ENCODE measurements at places on chromosomes 7 and 10.

DNA sequence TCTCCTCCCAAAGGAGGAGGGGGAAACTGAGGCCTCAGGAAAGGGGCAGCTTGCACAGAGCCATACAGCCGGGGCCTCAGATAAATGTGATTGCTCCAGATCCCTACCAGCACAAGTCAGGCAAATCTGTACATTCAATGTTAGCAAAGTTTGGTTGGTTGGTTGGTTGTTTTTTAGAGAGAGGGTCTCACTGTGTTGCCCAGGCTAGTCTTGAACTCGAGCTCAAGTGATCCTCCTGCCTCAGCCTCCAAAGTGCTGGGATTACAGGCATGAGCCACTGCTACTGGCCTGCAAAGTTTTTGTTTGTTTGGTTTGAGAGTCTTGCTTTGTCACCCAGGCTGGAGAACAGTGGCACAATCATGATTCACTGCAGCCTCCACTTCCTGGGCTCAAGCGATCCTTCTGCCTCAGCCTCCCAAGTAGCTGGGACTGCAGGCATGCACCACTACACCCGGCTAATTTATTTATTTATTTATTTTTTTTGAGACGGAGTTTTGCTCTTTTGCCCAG lies 30.0 kb upstream of the TNRC18 start:
- no peak for DNase-seq

- no peak for DNase-seq
These were observed 111.6 kb upstream of the KLF14 start for GRCh38 chr7:130845581-130846085.

DNA sequence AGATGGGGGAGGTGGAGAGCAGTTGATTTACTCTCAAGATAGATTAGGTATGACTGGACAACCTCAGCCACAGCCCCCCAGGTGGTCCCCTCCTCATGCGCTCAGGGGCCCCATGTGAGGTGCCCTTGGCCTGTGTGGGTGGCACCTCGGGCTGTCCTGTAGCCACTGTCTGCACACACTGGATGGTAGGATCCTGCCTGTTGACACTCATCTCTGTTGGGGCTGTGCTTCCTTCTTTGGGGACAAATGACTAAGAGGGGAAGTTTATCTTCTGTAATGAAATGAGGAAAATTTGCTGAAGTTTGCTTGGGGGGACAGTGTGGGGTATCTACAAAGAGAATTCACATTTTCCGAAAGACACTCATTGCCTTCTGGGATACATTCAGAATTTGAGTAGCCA lies 53.6 kb upstream of the ANTXRL start:
- no peak for DNase-seq

- DNase-seq = no peak
These were observed 1.7 kb upstream of the LDB1 start for GRCh38 chr10:102121739-102122372.

- no peak for DNase-seq
These were observed 52.0 kb upstream of the STEAP1B start for GRCh38 chr7:22551768-22552513.

DNA sequence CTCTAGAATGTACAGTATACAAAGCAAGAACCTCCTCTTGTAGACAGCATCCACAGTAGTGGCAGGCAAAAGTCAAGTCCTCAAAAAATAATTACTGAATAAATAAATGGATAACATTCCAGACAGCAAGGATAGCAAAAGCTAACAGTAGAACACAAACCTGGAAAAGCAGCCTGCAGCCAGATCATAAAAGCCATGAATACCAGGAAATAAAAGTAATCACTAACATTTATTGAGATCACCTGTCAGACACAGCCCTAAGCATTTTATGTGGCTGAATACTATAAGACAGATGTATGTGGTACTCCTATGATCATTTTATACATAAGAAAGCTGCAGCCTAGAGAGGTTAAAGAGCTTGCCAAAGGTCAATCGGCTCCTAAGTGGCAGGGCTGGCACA lies 34.0 kb downstream of the CUL2 start:
- no peak for DNase-seq

DNA sequence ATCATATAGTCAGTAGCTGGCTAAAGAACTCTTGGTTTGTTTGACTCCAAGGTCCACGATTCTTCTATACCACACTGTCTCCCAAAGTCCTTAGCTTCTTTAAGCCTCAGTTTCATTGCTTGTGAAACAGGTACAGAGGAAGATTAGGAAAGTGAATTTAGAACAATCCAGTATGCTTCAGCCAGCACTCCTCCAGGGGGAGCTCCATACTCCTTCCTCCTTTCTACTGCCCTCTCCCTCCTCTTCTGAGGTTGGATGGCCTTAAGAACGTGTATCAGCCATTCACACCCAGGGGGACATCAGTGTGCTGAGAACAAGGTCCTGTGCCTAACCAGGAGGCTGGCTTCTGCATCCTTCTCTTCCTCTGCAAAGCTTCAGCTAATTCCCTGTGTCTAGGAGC lies 54.8 kb upstream of the CALD1 start:
- DNase-seq = peak; percentile 52

- peak; percentile 49 for DNase-seq
These were observed 99.4 kb upstream of the TMEM106B start for GRCh38 chr7:12111422-12112405.

DNA sequence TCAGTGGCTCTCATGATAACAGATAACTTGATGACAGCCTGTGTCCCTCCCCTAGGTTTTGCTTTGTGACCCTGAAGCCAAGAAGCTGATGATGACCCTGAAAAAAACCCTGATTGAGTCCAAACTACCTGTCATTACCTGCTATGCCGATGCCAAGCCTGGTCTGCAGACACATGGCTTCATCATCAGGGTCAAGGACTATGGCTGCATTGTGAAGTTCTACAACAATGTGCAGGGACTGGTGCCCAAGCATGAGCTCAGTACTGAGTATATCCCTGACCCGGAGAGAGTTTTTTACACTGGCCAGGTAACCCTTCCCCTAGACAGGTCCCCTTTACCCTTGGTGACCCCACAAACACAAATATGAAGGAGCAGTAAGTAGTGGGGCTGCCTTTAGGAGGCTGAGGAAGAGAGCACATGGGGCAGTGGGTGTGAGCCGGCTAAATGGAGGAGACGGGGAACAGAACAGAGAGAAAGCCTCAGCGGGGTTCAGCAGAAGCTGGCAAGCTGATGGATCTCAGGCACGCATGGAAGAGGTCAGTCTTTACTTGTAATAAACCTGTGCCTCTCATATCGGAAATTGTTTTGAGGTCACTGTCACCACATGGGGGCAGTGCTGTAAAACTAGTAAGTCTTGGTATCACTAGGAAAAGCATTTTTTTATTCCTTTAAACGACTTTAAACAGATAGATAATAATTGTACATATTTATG lies 20.2 kb downstream of the PDCD11 start:
- peak; percentile 42 for DNase-seq

GRCh38 chr7:24197852-24198251 lies 86.1 kb upstream of the NPY start:
- no peak for DNase-seq

- no peak for DNase-seq
These were observed 148.5 kb downstream of the MAPK8 start for GRCh38 chr10:48455055-48455391.

- DNase-seq = no peak
These were observed 890.3 kb upstream of the AUTS2 start for GRCh38 chr7:68707958-68708357.

GRCh38 chr7:127871226-127871625 lies 160.0 kb downstream of the LRRC4 start:
- no peak for DNase-seq

DNA sequence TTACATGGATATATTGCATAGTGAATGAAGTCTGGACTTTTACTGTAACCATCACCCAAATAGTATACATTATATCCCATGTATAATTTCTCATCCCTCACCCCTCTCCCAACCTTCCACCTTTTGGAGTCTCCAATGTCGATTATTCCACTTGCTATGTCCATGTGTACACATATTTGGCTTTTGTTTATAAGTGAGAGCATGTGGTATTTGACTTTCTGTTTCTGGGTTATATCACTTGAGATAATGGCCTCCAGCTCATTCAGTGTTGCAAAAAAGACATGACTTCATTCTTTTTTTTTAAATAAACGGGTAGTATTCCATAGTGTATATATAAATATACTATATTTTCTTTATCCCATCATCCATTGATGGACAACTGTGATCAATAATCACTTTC lies 288.6 kb upstream of the BMPER start:
- no peak for DNase-seq

- DNase-seq = no peak
These were observed 514.2 kb downstream of the ARL4A start for GRCh38 chr7:13201628-13202027.

- DNase-seq = peak; percentile 24
These were observed 283.7 kb downstream of the ZEB1 start for GRCh38 chr10:31602541-31603234.

- peak; percentile 76 for DNase-seq
These were observed 9.6 kb downstream of the TRIM56 start for GRCh38 chr7:101094791-101095375.

GRCh38 chr10:68561865-68562649 lies 1.9 kb downstream of the TET1 start:
- peak; percentile 21 for DNase-seq

- DNase-seq = no peak
These were observed 398.0 kb downstream of the NXPH1 start for GRCh38 chr7:8831376-8831775.
